GM18507 (cell line): ENCODE measurements at places on chromosomes 1 and 21.

GRCh38 chr1:209030454-209031167, 552.9 kb upstream of the CAMK1G start:
- DNase-seq = no peak

- no peak for DNase-seq
Observed at GRCh38 chr1:2172551-2173146, 21.9 kb downstream of the FAAP20 start.

GRCh38 chr1:53568540-53568939, 109.3 kb downstream of the DMRTB1 start:
- no peak for DNase-seq

GRCh38 chr21:16377120-16377658, 647.4 kb downstream of the USP25 start:
- DNase-seq = no peak

DNA sequence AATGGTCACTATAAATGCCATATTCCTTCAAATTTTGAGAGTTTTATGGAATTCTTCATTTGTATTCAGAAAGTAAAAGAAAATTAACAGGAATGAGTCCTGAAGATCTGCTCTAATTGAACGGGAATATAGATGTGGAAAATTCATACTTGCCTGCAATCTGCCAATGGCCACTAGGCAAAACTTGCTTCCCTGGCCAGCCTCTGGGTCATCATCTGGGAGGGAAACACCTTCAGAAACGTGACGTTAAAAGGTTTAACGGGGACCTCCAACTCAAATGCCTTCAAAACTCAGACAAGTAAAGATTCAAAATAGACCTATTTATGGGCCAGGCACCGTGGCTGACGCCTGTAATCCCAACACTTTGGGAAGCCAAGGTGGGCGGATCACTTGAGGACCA, 21.7 kb upstream of the CTSK start:
- DNase-seq = no peak
